SK-N-SH (cell line): ENCODE measurements at places on chromosomes 1 and 21. TPM values are rescaled to one million over a fixed set of nuclear protein-coding genes. Genes with fewer than 3 reads are reported as not detected.

GRCh38 chr21:34889320-34889675 lies 159.8 kb downstream of the RUNX1 start:
- DNase-seq = no peak

Gene BCL2L15
- polyA plus RNA-seq = 0.02 and 0.05 TPM in 2 replicates

Gene PLA2G2F
- polyA plus RNA-seq = not detected in 2 replicates

DNA sequence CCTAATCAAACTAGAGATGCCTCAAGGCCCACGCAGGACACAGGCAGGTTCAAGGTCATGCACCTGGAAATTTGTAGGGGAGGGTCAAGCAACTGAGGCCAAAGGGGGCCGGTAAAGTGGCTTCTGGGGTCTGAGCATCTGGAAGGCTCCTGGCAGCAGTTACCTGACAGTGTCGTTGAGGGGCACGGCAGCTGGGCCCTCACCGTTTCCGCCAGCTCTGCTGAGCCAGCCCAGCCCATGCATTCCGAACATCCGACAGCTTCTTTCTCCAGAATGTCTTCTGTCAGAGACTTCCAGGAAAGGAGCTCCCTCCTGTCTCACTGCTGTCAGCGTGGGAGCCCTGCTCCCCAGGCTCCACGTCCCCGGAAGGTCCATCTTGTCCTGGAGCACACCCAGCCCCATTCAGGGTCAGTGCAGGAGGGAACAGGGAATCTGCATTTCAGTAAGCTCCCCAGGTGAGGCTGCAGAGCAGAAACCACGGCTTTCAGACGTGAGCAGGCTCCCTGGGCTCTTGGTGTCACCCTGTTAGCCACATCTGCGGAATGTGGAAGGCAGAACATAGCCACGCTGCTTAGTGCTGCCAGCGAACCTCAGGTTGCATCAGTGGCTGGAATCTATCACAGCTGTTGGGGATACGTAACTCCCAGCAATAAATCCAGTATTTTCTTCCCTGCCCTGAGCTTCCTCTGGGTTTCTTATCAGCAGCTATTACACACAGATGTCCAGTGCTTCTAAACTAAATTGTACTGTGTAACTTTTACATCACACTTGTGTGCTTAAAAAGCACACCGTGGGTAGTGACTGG lies 36.3 kb upstream of the FAM3B start:
- no peak for DNase-seq

Gene MROH9
- polyA plus RNA-seq = 0.24 and 0.26 TPM in 2 replicates

DNA sequence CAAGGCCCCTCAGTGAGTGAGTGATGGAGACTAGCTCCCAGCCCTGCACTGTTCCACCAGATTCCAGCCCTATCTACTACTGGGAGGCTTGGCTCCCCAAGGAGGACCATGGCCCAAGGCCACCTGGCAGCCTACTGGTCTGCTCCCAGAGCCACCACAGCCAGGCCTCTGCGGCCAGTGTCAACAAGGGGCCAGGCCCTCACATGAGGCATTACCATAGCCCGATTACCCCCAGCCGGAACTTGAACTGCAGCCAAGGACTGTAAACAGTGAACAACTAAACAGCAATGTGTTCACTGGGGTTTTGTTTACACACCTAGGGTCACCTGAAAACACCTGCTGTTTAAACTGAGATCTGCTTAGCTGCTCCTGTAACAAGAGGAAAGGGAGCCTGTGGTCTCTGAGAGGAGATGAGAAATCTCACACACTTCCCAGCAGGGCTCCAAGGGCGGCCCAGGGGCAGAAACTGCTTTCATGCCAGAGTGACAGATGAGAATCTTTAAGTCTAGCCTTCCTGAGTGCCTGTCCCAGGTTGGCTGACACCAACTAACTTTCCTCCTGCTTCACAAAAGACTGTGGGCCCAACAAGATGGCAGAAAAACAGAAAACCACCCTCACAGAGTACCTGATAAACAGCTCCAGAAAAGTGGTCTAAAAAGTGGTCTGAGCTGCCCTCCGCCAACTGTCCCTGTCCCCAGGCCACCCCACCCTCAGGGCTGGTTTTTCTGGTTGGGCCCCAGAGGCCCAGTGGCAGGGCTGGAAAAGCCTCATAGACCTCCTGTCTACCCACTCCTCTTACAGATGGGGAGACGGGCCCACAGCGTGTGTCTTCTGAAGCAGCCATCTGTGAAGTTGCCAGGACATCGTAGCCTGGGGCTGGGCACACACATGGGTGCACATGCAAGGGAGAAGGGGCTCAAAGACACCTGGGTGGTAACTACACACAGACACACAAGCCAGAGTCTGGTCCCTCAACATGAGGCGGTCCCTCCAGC lies 28.8 kb downstream of the MEF2D start:
- no peak for DNase-seq

- DNase-seq = peak; percentile 30
Observed at GRCh38 chr1:227953022-227953412, 5.3 kb upstream of the WNT9A start.

DNA sequence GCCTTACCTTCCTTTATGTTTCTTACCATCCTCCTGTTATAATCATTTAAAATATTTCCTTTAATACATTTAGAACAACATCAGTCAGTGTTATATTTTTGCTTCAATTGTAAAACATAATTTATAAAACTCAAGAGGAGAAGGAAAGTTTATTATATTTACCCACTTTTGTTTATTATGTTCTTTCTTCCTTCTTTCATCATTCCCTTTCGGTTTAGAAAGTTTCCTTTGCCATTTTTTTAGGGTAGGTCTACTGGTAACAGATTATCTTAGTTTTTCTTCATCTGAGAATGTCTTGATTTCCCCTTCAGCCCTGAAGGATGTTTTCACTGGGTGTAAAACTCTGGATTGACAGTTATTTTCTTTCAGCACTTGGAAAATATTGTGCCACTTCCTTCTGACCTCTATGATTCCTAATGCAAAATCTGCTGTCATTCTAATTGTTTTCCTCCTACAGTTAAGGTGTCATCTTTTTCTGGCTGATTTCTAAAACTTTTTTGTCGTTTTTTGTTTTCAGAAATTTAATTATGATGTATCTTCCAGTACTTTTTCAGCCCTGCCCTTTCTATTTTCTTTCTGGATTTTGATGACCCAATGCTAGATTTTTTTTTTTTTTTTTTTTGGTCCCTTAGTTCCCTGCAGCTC lies 25.0 kb downstream of the PTPN22 start:
- DNase-seq = no peak

DNA sequence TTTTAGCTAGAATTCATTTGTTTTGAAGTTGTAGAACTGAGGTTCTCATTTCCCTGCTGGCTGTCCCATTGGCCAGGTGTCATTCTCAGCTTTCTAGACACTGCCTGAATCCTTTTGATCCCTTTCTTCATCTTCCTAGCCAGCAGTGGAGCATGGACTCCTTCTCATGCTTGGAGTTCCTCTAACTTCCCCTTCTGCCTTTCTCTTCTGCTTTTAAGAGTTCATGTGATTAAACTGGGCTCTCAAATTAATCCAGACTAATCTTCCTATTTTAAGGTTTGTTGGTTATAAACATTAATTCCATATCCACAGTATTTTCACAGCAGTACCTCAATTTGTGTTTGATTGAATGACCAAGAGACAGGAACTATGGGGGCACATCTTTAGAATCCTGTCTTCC lies 52.3 kb downstream of the ADAMTS5 start:
- no peak for DNase-seq

- peak; percentile 32 for DNase-seq
Observed at GRCh38 chr1:6503884-6504602, 12.6 kb upstream of the PLEKHG5 start.

GRCh38 chr1:154608397-154609270 lies 648 bp upstream of the ADAR start:
- peak; percentile 77 for DNase-seq

GRCh38 chr1:3902111-3902511 lies 2.0 kb upstream of the C1orf174 start:
- no peak for DNase-seq

- no peak for DNase-seq
Observed at GRCh38 chr1:235675152-235675890, 25.7 kb upstream of the GNG4 start.

Gene TIMM17A
- 33.6 and 51.6 TPM in 2 replicates for polyA plus RNA-seq

Gene MYOCOS
- not detected in 2 replicates for polyA plus RNA-seq

- DNase-seq = no peak
Observed at GRCh38 chr1:54157401-54157800, 4.6 kb upstream of the CDCP2 start.

DNA sequence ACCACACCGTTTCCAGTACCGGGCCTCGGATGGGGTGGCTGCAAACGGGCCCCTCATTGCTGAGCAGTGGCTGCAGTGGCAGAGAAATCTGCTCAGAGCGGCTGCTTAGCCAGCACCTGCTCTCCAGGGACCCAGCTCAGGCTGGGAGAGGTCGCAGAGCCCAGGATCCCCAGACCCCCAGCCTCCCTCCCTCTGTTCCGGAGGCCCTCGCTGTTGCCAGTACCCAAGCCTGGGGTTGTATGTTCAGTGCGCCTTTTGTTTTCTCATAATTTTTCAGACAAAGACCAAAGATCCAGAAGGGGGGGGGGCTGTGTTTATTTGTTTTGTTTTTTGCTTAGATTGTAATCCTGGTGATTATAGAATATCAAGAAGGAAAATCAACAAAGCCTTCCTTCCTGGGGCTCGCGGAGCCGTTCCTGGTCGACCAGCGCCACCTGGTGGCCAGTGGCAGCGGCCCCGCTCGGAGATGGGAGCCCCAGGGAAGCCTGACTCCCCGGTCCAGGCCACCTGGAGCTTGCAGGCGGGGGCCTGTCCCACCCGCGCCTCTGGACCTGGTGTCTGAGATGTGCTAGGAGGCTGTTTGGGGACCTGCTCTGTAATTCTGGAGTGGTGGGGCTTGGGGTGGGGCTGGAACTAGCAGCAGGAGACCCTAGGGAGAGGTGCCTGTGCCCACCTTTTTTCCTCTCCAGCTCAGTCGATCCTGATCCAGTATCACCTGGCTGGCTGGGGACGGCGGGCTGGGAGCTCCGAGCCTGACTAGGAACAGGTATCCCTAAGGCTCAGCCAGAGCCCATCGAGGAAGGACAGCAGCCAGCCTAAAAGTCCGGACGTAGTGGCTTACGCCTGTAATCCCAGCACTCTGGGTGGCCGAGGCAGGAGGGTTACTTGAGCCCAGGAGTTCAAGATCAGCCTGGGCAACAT lies 123.9 kb upstream of the VAMP3 start:
- peak; percentile 94 for DNase-seq
